Skin of body (tissue), 3 donors: ENCODE measurements at places on chromosomes 5 and 9.

- DNase-seq, result no peak
These were observed 48.1 kb downstream of the POC5 start for GRCh38 chr5:75668977-75669689.

GRCh38 chr5:141484641-141485311 lies at the start of gene PCDHGC4:
Gene PCDHGC4 (plus strand): TSS chr5:141485030. CDS start chr5:141485174, 144 bp downstream.
- DNase-seq, result no peak

DNA sequence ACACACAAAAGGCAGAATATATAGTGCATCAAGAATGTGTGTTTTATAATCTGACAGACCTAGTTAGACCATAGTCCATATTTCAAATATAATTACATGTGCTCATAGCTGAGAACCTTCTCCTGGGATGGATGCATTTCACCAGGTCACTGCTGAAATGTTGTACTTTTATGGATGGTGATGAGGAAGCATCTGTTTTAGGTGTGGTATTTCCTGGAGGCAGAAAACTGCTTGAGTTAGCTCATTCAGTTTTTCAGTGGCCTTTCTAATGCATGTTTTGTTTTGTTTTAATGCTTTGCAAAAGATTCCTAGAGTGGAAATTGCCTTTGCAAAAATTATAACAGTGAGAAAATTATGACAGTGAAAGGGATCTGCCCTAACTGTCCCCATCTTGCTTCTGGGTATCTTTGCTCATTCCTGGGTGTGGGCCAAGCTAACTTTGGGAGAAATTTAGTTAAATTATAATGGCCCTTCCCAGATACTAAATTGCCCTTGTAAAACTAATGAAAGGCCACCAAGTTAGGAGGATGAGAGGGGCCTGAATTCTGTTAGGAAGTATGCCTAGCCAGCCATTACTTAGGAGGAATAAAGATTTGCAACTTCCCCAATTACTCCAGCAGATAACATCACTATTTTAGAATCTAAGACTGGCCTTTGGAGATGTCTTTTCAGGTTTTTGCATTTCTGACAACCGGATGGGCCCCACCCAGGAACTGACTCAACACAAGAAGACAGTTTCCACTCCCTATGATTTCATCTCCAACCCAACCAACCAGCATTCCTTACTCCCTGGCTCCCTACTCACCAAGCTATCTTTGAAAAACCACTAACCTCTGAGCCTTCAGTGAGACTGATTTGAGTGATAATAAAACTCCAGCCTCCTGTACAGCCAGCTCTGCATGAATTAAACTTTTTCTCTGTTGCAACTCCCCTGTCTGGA lies 7.0 kb upstream of the IL12B start:
- DNase-seq, result no peak

DNA sequence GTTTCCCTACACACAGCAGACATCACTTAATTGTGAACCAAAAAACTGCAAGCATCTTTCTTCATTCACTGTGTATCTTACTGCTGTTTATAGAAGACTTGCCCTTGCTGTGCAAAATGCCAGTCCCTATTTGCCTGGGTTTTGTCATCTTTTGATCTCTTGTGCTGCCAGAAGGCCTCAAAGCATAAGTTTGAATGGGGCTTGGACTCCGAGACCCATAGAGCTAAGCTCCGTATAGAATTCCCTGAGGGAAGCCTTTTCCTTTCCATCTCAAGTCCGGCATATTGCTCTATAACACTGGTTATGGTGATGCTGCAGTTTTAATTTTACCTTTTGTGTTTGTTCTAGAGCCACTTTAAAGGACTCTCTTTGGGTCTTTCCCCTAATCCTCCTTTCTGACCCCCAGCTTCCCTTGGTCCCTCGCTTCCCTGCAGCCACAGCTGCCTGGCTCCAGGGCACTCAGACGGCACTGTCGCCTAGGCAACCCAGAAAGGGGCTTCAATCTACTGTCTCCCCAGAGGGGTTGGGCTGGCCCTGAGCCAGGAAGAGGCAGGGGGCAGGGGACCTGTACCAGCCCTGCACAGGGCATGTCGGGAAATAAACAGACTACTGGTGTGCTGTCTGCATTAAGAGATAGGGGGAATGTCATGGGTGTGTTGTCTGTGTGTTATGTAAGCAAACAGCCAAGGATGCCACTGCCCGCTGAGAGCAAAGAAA lies 73.4 kb upstream of the MELK start:
- DNase-seq, result no peak
